ENCODE measurements at places on chromosomes 7 and 10.

- no peak for DNase-seq
Measured at GRCh38 chr10:10353326-10353868, 664.3 kb upstream of the CELF2 start.

DNA sequence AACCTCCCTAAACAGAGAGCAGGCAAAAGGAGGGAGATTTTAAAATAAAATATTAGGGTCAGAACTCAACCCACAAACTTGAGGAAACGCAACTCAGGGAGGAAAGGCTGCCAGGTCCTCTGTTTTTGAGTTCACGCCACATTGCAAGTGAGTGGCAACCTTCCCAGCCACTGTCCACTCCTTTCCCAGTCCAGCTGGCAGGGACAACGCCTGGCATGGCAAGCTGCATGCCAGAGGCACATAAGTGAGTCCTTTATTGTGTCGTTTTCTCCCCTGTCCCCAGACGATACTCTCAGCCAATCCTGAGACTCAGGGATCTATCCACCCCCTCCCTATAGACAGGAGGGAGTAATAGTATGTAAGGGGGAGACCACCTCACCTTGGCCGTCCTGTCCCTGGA lies 22.4 kb downstream of the FBXW4 start:
- no peak for DNase-seq

DNA sequence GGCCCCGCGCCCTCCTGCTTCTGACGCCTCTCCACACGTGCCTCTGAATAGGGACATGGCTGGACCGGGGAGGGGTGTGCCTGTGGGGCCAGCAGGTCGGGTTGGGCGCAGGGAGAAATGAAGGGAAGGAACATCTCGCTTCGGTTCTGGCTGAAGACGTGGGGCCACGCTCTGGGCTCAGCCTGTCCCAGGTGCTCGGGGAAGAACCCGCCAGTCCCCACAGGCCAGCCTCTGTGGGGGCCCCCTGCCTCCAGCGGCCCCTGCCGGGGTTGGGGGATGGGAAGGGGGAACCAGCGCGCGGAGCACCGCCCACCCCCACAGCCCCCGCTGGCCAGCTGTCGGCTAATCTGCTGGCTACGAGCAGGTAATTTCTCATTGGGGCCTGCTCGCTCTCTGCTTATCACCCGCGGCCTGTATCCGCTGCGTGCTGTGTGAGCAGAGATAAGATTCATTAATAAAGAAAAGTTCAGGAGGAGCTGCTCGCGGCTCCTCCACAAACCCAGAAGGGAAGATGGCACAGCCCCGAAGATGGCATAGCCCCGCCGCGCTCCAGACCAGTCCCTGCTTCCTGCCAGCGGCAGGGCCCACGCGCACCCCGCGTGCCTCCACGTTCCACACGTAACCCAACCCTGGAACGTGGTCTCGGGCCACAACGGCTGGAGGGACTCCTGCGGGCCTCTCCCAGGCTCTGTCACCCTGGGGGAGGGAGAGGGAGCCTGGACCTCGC lies 186.2 kb downstream of the ELFN1 start:
- no peak for DNase-seq

- no peak for DNase-seq
Measured at GRCh38 chr10:127798111-127798510, 61.1 kb downstream of the FOXI2 start.

- no peak for DNase-seq
Measured at GRCh38 chr10:110017907-110018306, 10.1 kb downstream of the ADD3 start.

DNA sequence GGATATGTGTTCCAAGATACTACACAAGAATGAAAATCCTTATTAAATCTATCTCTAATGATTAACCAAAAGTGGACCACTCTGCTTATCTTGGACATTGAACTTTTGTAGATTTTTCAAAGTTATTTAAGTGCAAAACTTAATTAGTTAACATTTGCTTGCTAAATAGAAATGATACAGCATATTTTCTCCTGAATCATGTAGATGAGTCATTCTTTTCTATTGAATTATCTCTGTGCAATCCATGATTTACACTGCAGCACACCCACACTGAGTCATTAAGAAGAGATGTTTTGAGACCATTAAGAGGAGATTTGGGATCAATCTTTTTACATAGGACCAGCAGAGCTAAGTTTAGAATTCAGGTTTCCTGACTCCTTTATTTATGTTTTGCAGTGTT lies 6.6 kb upstream of the ABCC2 start:
- no peak for DNase-seq

DNA sequence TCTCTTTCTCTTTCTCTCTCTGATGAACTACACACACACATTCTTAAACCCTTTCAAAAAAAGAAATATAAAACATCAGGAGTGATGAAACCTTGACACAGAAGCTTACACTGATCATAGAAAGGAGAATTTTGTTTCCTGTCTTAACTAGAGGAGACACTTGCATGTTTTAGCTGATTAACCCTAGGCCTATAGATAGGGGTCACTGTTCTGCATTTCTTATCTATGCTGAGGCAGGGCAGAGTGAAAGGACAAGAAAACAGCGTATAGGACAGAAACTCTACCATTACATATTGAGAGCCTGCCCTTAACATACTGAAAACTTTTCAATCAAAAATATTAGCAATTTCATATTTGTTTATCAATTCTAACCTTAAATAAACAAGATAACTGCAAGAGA lies 680.6 kb upstream of the MBL2 start:
- DNase-seq = no peak

DNA sequence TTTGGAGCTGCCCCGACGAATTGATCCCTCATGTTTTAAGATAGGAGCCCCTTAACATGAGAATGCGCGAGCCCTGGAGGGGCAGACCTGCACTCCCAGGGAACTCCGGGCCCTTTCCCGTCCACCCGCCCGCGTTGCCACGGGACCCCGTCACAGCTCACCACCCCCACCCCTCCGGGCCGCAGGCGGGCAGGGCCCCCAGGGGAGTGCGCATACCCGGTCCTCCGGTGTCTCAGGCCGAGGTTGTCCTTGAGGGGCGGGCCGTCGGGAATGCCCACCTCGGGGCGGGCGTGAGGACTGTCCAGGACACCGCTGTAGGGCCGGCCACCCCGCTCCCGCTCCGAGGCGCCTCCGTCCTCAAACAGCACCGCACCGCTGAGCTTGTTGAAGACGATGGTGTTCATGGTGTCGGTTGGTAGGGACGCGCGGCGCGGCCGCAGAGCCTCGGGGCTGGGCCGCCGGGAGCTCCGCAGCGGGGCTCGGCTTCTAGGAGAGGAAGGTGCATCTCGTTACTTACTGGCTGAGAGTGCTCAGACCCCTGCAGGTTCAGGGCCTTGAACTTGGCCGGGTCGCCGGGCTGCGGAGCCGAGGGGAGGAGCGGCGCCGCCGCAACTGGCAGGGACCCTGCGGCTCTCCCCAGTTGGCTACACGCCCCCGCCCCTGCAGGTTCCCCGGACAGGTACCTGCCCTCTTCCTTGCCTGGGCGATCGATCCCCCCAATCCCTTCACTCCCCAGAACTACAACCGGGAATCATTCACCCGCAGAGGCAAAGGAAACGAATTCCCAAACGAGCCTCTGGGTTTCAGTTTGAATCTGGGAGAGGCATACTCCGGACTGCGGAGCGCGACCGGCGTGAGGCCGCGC lies 2.4 kb downstream of the MKX start:
- no peak for DNase-seq

DNA sequence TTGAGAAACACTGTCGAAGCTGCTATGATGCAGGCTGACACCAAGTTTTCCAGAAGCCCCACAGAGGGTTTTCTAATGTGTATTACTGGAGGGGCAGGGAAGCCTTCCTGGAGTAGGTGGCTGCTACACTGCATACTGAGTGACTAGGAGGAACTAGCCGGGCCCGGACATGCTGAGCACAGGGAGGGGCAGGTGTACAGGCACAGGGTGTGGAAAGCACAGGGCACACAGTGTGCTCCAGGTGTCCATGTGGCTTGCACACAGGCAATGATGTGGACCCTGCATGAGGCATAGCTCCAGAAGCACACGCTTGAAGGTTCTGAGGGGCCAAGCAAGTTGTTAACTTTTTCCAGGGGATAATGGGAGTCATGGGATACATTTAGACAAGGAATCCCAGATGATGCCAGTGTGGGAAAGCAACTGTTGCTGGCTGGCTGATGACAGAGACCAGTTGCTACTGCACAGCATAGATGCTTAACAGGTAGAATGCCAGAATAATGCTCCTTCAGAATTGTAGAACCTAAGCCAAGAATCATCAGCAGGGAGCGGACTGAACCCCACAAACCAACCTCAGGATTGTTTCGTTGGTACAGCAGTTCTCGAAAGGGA lies 14.6 kb downstream of the DHX32 start:
- DNase-seq = no peak

DNA sequence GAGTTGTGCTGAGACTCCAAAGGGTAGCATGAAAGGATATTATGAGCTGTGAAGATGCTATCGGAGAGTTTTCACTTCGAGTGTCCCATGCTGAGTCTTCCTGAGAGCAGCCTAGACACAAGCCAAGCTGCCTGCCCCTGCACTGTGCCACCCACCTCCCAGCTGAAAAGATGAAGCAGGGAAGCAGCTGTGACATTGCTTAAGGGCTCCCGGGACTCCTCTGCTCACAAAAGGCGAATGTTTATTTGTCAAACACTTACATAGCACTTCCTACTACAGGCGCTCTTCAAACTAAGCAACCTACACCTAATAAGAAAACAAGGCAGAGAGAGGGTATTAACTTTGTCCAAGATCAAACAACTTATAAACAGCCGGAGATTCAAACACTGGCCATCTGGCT lies 95.6 kb downstream of the OSBPL3 start:
- peak; percentile 43 for DNase-seq

DNA sequence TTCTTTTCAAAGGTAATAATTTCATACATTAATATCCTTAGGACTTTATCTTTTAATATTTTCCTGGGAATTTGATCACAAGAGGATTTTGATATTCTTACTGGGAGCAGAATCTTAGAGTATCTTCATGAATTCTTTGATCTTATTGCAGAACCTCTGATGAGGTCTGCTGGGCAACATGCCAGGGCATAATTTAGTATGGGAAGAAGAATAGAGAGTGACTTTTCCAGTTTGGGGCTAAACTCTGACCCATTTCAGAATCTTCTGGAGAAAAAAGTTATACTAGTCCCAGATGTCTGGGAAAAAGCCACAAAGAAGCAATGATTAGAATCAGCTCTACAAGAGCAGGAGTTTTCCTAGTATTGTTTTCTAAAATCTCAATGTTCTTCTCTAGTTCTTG lies 28.0 kb upstream of the RSU1 start:
- no peak for DNase-seq

- no peak for DNase-seq
Measured at GRCh38 chr7:71184136-71184535, 52.2 kb downstream of the GALNT17 start.

DNA sequence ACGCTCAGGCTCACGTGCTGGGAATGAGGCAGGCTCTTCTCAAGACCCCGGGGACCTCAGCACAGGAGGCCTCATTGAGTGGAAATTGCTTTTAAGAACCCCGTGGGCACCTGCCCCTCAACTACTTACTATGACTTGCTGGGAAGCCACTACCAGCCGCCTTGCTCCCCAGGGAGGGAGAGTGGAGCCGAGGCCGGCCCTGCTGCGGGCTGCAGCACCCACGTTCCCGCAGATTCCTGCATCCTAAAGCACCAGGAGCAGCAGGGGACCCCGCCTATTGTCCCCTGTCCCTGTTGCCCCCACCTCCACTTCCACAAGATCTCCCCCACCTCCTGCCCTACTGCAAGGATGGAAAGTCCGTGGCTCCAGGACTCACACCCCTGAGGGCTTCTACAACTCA lies 541.6 kb upstream of the PFKP start:
- no peak for DNase-seq

- no peak for DNase-seq
Measured at GRCh38 chr10:73926152-73926764, 15.3 kb downstream of the PLAU start.

DNA sequence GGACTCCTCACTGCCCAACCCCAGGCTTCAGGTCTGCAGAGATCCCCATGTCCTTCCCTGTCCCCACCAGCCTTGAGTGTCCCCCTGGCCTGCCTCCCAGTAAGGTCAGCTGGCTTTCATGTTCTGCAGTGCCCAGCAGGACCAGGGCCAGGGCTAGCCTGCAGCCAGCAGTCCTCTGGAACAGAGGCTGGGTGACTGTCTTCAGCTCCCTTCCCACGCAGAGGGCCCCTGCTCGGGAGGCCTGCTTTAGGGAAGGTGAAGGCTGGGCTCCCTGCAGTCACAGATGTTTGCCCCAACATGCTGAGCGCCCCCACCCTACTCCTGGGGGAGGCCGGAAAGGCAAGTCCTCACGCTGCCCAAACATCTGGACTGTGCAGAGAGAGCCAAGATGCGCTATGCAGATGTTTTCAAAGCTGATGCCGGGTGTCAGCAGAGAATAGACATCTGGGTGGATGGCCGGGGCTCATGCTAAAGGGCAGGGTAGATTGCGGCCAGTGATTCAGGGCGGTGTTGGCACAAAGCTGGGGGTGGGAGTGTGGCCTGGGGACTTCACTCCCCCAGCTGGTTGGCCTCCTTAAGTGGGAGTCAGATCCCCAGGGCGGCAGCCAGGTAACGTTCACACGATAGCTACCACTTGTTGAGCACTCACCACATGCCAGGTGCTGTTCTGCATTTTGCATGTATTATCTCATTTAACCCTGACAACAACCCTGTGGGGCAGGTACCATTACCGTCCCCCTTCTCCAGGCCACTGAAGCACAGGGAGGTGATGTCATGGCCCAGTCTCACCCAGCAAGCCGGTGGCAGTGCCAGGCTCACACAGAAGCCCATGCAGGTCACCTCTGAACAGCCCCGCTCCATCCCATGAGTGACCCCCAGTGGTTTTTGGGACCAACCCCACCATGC lies 71.2 kb upstream of the COL13A1 start:
- no peak for DNase-seq

- DNase-seq = no peak
Measured at GRCh38 chr10:118610577-118610976, 15.1 kb upstream of the PRLHR start.

DNA sequence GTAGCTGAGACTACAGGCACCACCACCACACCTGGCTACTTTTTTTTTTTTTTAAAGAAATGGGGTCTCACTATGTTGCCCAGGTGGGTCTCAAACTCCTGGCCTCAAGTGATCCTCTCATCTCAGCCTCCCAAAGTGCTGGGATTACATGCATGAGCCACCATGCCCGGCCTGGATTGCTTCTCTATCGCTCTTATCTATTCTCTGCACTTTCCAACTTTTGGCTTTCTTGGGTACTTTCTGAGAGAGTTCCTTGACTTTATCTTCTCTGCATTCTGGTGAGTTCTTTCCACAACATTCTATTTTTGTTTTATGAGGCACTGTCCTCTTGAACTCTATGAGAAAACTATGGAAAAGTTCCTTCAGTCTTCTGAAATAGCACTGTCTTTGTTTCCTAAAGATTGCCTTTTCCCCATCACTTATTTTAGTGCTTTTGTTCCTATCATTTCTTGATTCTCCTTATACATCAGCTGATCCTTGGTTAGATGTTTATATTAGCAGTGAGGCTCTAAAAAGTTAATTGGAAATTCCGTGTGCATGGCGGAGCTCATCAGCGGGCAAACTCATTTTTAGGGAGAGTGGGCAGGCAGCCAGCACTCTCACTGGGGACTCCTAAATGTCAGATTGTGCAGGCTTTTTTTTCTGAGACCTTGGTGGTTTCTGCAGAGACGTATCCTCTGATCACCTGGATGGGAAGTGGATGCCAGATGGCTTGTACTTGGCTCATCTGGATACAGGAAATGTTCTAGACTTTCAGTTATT lies 43.9 kb downstream of the HIP1 start:
- no peak for DNase-seq
